Cerebellar cortex (tissue), 1 donor: ENCODE measurements at places on chromosomes 13 and 19.

GRCh38 chr19:51799774-51800472, 5.0 kb downstream of the FPR3 start:
- no peak for DNase-seq

DNA sequence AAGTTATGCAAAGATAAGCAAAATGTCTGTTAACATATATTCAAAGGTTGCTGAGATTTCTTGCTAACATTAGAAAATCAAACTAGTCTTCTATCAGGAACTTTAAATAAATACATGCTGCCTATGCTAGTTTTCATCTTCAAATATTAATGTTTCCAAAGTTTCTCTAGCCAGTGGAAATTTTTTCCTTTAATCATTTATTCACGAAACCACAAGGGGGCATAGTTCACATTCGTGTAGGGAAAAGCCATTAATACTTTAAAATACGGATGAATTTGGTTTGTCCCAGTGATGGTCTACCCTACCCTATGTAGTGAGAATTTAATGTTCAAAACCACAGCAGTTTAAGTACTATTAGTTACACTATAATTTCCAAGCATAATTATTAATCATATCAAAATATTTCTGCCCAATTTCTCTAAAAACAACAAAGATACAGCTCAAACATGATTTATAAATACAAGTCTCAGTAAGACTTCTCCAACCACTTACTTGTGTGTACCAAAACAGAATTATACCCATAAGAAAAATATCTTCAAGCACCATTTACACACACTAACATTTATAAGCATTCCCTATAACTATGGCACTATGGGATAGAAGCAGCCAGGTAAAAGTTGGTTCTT, 16.2 kb downstream of the NUFIP1 start:
- peak; percentile 42 for DNase-seq

DNA sequence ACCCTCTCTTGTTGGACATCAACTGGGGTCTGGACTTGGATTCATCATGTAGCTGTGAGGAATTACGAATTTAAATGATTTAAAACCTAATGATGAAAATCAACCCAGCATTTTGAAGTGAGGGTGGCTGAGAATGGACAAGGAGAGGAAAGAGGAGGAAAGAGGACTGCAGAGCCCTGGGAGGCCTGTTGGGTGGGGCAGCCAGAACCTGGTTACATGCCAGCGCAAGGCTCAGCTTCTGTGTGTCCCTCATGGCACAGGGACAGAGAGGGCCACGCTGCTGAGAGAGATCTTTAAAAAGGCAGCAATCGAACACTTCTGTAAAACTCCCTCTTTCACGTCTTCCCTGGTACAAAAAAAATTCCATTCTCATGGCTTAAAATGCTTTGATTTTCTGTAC, 292.7 kb downstream of the MYO16 start:
- no peak for DNase-seq

DNA sequence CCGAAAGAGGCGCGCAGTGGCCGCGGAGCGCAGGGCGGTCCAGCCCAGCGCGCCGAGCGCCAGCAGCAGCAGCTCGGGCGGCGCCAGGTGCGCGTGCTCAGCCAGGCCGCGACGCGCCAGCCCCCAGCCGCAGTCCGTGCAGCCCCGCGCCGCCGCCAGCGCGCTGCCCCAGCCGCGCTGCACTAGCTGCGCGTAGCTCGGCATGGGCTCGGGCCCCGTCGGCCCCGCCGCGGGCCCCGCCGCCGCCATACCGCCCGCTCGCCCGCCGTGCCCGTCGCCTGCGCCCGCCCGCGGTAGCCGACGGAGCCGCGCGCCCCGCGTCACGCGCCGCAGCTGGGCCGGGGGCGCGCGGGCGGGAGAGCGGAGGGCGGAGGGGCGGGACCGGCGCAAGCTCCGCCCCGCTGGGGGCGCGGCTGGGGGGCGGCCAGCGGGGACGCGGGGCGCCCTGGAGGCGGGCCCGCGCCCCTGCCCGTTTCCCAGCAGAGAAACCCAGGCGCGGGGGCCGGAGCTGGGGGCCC, at the start of gene CERS1:
CERS1 (minus strand) TSS at position 335 of the 518 bp plus-strand sequence; CDS start at position 249, 86 bp downstream.
- no peak for DNase-seq

DNA sequence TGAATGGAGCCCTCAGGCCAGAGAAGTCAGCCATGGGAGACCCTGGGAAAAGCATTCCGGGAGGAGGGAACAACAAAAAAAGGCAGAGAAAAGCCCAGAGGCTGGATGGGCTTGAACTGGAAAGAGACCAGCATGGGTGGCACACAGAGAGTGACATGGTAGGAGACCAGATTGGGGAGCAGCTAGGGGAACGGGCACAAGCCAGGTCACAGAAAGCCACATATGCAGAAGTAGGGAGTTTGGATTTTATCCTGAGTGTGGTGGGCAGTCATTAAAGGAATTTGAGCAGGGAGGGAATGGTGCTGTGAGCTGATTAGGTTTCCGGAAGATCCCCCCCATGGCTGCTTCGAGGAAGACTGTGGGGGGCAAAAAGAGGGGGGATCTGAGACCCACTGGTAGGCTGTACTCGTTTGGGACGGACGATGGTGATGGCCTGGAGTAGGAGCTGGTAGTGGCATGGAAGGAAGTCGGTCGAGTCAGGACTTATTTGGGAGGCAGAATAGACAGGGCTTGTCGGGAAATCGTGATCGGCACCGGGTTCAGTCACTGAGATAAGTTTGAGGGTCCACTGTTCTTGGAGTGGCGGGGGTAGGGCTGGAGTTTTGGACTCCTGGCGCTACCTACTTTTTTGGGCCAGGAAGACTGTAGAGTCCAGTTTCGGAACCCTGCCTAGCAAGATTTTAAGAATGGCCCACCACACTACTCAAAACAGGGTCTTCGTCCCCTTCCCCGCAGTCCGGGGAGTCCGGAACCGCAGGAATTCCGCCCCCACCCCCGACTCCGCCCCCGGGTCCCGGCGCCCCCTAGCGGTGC, 949 bp downstream of the SERTAD1 start:
- no peak for DNase-seq

- no peak for DNase-seq
Observed at GRCh38 chr13:66996503-66996902, 233.6 kb downstream of the PCDH9 start.

DNA sequence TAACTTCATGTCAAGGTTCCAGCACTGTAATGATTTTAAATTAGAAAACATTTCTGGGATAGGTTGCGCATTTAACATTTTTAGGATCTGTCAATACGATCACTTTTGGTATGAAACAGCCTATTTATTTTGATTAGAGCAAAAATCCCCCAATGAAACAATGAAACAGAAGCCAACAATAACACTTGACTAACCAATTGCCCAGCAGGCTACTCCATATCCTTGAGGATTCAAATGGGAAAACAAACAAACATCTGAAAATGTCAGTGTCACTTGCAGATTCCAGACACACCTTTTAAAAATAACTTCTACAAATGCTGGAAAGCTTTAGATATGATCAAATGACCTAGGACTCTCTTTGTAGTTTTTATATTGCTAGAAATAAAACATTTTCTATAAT, 1412.5 kb upstream of the PRR20A start:
- no peak for DNase-seq

DNA sequence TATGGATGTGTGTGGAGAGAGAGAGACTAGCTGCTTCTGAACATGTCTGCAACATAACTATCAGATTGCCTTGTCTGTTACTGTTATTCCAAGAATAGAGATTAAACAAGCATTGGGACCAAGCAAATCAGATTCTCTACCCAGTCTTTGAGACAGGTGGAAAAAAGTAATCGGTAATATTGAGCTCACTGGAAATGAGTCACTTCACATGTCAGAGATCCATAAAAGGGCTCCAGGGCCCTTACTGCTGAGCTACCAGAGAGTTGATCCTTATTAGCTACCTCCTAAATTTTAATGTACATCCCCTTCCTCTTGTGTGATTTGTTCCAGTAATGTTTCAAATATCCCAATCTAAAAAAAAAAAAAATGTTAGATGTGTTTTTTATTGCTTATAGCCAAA, 2118.0 kb downstream of the PCDH9 start:
- no peak for DNase-seq

GRCh38 chr13:74835579-74835978, 646.4 kb downstream of the TBC1D4 start:
- DNase-seq = no peak

- DNase-seq = peak; percentile 22
Observed at GRCh38 chr19:33241530-33242101, 16.0 kb upstream of the SLC7A10 start.

DNA sequence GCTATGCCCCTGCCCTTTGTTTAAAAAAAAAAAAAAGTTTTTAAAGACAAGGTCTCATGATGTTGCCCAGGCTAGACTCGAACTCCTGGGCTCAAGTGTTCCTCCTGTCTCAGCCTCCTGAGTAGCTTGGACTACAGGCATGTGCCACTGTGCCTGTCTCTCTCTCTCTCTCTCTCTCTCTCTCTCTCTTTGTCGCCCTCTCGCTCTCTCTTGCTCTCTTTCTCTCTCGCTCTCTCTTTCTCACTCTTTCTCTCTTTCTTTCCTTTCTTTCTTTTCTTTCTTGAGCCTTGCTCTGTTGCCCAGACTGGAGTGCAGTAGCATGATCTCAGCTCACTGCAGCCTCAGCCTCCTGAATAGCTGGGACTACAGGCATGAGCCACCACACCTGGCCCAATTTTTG, 7.5 kb downstream of the COX6B1 start:
- DNase-seq = no peak

GRCh38 chr13:44249431-44249836, 124.2 kb upstream of the SERP2 start:
- no peak for DNase-seq

GRCh38 chr13:55566334-55566733, 1574.4 kb upstream of the PRR20A start:
- no peak for DNase-seq

DNA sequence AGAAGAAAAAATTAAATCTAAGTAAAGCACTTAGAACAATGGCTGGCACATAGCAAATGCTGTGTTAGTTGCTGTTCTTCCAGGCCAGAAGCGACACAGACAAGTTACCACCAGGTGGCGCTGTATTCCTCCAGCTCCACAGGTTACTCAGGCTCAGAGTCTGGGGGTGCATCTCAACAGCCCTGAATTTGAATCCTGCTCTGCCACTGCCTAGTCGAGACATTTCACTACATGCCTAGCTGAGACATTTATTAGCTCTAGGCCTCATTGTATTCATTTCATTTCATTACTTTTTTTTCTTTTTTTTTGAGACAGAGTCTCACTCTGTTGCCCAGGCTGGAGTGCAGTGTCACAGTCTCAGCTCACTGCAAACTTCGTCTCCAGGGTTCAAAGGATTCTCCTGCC, 16.4 kb upstream of the CYP2B6 start:
- DNase-seq = peak; percentile 43
